Pancreas (tissue), 10 donors: ENCODE measurements at places on chromosomes 3 and 15.

DNA sequence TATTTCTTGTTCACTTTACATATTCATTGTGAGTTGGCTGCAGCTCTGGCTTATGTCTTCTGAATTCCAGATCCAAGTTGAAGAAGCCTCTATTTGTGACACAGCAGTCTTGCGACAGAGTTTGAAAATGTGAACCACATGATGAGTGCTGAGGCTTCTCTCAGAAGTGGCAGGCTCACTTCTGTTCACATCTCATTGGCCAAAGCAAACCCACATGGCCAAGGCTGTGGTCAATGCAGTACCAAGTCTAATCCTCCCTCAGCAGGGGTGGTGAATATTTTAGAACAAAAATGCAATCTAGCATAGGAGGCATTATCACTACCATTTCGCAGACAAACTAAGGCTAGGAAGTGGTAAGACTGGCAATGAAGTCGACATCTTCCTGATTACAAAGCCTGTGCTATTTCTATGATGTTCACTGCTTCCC lies 45.2 kb downstream of the CDCP1 start:
- no peak for DNase-seq

DNA sequence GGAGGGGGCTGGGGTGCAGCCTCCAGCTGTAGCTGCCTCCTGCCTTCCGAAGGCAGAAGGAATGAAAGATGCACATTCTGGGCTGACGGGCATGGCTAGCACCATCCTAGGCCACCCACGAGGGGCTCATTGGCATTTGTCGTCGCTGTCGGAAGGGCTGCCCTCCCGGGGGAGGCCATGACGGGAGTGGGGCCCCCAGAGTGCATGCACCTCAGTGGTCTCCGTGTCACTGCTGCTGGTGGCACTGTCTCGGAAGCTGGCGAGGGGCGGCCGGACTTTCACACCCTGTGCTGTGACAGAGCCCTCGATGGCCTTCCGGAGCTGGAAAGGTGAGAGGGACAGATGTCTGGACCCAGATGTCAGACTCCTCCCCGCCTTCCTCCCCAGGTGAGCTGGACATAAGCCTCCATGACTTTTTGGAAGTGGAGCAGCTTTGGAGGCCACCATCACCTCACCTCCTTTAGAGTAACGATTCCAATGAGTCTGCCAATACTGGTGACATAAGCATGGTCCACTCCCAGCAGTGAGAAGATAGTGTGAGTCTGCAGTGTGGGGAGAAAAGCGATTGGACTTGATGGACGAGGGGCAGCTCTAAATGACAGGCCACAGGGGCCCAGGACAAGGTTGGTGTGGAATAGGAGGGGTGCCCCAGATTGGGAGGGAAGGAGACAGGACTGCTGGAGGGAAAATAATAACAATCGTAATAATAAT lies 9.2 kb downstream of the FAM131A start:
- no peak for DNase-seq

- no peak for DNase-seq
Measured at GRCh38 chr3:141807277-141808033, 44.2 kb downstream of the GRK7 start.

GRCh38 chr3:101588616-101589015 lies 14.6 kb downstream of the PCNP start:
- DNase-seq: no peak

DNA sequence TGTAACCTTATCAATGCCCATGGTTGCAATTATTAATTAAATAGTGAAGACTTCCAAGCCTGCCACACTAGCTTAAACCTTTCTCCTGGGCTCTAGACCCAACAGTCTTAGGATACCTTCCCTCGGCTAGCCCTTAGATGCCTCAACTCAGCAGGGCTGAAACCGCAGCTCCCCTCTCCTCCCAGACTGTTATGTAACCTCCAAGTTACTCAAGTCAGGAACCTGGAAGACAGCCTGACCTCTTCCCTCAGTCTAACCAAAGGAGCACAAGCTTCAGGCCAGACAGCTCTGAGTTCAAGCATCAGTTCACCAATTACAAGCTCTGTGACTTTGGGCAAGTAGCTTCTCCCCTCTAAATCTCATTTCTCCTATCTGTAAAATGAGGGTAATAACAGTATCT lies 70.5 kb upstream of the HACD2 start:
- DNase-seq: no peak

DNA sequence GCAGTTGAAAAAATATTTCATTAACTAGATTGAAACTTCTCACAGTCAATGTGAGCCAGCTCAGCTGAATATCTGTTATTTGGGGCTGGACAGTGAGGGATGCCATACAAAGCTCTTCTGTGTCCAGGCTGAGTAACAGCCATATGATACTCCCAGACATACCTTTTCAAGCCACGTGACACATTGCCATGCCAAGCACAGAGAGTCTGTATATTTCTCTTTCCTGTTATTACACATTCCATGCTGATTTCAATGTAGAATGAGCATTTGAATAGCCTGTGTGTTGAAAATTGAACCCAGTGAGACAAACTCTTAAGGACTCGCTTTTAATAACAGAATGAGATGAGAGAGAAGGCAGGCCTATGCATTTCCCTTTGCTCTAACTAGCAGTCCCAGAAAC lies 334.7 kb upstream of the RASGRP1 start:
- DNase-seq: no peak

DNA sequence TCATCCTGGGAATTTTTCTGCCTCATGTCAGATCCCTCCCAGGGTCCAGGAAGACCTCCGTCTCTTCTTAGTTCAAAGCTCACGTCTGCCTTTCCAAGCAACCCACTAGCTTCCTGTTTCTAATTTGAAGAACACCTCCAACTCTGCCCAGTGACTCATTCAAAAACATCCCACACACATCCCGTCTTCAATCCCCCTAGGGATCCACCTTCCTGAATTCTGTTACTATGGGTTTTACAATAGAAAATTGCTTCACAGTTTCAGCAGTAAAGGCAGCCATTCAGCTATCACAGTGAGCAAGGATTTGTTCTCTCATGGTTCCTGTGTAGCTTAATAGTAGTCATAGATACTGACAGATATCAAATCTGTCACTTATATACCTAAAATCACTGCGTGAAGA lies 308.3 kb upstream of the CCDC54 start:
- no peak for DNase-seq

DNA sequence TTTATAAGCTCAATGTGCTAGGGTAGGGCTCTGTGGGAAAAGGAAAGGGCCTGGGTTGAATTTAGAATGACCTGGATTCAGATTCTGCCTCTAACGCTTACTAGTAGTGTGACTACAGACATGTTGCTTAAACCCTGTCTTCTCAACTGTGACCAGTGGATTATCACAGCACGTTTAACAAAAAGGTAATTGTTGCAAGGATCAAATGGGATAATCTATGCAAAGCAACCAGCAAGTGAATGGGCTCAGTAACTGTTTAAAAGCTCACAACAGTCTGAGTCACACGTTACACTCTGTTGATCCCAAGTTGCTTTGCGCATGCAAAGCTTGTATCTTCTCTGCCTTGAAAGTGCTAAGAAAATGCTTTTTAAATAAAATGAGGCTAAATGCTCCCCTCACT lies 236.5 kb downstream of the IL20RB start:
- DNase-seq: no peak

GRCh38 chr15:74988007-74988800 lies 7.2 kb upstream of the SCAMP5 start:
- DNase-seq: peak; percentile 66

GRCh38 chr3:151875759-151876158 lies 2.3 kb downstream of the SUCNR1 start:
- DNase-seq: no peak

GRCh38 chr3:71466483-71466882 lies 117.0 kb downstream of the FOXP1 start:
- DNase-seq: no peak

DNA sequence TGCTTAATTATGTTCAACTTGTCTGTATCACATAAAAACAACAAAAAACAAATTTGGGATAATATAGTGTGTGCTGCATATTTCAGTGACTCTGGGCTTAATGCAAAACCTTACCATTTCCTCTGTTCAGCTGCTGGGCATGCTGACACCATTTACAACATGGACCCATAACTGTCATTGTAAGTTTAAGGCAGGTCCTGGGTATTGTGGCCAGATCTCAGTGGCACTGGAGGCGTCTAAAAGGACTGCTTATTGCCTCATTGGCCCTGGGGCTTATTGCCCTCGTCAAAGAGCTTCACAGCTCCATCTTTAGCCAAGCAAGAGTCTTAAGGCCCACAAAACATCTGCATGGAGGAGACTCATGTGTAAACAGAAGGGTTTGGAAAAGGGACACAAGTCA lies 390.2 kb downstream of the NR2F2 start:
- DNase-seq: no peak

GRCh38 chr3:188315553-188315952 lies 161.6 kb downstream of the LPP start:
- DNase-seq: no peak

DNA sequence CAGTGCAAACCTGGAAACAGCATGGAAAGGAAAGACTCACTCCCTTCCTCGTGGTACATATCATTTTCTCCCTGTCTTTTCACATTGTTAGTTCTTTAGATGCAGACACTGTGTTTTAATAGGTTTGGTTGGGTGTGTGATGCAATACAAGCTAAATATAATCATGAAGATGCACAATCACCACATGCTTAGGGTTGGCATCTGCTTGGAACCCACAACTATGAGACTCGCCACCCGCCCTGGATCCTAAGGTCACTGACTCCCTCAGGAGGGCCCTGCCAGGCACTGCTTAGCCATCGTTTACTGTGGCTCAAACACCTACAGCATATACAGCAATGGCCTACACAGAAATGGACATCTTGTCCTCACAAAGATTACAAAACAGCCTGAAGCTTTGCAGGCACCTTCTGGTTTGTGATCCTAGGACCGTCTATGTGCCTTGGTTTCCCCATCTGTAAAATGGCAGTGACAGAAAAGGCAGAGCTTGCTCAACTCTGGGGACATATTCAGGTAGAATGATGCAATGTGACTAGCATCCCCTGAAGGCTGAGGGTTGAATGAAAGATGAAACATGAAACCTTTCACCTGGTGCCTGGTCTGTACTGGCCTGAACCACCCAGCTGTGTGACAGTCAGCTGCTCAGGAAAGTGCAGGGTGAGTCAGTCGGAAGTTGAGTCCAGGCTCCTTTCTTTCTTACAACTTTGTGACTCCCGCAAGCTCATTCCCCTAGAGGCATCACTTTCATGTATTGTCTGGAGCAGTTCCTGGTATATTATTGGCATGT lies 123.6 kb upstream of the PFN2 start:
- DNase-seq: no peak

- DNase-seq: no peak
Measured at GRCh38 chr15:85021409-85021808, 39.8 kb downstream of the PDE8A start.

DNA sequence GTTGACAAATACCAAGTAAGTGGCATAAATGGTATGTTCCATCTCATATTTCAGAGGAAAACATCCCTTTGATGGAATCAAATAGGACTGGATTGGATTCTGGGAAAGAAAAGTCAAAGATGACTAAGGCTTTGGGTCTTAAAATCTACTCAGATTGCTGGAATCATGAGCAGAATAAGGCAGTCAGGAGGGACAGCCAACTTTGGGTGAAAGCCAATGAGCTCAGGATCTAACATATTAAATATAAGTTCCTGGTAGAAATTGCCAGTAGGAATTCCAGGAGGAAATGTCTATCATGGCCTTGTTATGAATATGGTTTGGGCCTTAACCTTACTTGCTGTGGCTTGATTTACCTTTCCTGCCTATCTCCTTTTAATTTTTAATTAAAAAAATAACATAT lies 55.3 kb downstream of the ISL2 start:
- no peak for DNase-seq

DNA sequence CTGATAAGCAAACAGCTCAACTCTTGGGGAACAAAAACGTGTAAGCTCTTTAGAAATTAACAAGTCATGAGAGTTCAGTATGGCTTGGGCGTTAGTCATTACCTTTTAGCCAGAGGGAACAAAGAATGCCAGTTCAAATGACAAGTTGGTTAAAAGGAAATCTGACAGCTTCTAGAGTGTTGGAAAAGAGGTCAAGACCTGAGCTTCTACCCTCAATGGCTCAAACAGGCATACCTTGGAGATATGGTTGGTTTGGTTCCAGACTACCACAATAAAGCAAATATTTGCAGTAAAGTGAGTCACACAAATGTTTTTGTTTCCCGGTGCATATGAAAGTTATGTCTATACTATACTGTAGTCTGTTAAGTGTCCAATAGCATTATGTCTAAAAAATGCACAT lies 136.1 kb downstream of the CACNA1D start:
- no peak for DNase-seq

GRCh38 chr15:62254137-62254934 lies 89.3 kb upstream of the C2CD4B start:
- peak; percentile 96 for DNase-seq

GRCh38 chr3:72891053-72891855 lies 3.4 kb downstream of the GXYLT2 start:
- peak; percentile 21 for DNase-seq

DNA sequence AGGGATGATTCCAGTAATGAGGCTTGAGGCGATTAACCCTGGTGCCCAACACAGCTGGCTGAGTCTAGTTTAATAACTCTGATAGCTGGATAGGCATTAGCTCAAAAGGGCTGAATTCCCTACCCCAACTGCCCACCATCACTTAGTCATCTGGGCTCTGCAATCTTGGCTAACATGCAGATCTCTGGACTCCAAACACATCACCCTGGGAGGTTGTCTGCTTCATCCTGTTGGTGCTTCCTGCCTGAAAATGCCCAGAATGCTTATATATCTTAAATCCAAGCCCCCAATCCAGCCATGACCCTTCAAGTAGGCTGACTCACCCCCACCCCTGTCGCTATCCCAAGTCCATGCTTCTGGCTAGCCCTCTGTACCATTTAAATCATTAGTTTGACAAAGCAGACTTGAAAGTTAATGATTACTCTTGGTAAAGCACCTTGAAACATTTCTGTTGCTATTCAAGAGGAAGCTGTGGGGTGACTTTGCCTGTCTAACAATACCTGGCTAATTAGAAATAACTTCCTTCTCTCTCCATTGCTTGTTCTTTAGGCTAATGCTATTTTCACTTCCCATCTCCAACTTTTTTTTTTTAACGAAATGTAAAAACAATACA lies 107.0 kb upstream of the RORA start:
- DNase-seq: no peak

GRCh38 chr3:118968111-118968510 lies 66.5 kb downstream of the IGSF11 start:
- no peak for DNase-seq

- DNase-seq: no peak
Measured at GRCh38 chr3:10417847-10418246, 87.5 kb downstream of the ATP2B2 start.

DNA sequence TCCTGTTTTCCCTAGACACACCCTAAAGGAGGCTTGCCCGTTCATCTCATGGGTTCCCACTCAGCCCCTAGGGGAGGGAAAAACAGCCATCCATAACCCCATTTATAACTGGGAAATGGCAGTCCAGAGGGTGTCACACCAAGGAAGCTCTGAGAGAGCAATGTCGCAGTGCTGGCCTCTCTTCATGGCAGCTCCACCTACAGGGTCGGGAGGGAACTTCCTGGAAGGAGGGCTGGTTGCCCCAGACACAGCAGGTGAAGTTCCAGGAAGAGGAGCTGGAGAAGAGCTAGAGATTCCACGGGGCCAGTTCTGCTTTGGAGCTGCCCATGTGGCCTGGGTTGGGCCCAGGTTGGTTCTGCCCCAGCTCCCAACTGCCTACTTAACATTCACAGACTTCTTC lies 22.3 kb upstream of the LINGO1 start:
- peak; percentile 12 for DNase-seq

- no peak for DNase-seq
Measured at GRCh38 chr15:83106994-83107840, at the start of gene TM6SF1. Gene TM6SF1 (plus strand): TSS chr15:83107645. CDS start chr15:83107681, 36 bp downstream.

- DNase-seq: no peak
Measured at GRCh38 chr3:14156843-14157561, 21.4 kb downstream of the XPC start.
